ENCODE measurements at places on chromosomes 6 and 20. TPM values are rescaled to one million over a fixed set of nuclear protein-coding genes. Genes with fewer than 3 reads are reported as not detected.

GRCh38 chr6:36160147-36160760, 29.9 kb downstream of the MAPK13 start:
- no peak for DNase-seq
- H3K27me3 ChIP-seq, result no peaks in the 10 kb centered on the region
- H3K36me3 ChIP-seq, result peaks cover 5% of the 10 kb centered on the region
- H3K27ac ChIP-seq, result no peak overlapping the region
- no peaks in the 10 kb centered on the region for H3K4me1 ChIP-seq

CRYBG1 gene
- total RNA-seq, result 41.1 TPM

DNA sequence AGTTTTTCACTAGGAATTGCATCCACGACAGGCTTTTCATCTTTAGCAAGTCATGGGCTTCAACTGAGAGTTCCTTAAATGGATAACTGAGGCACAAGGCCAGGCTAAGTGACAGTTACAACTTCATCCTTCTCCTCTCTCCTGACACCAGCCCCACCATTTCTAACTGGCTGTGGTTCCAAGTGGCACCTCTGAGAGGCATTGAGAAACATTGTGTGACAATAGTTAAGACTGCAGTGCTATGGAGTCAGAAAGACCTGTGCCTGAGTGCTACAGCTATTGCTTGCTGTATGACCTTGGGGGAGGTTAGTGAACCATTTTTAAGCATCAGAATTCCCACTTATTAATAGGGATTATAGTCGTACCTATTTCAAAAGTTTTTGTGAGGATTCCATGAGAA, 26.2 kb upstream of the MLIP start:
- H3K4me1 ChIP-seq, result no peaks in the 10 kb centered on the region
- peaks cover 2% of the 10 kb centered on the region for H3K27me3 ChIP-seq
- no peak for DNase-seq
- no peak overlapping the region for H3K4me3 ChIP-seq
- H3K27ac ChIP-seq, result no peak overlapping the region

DNA sequence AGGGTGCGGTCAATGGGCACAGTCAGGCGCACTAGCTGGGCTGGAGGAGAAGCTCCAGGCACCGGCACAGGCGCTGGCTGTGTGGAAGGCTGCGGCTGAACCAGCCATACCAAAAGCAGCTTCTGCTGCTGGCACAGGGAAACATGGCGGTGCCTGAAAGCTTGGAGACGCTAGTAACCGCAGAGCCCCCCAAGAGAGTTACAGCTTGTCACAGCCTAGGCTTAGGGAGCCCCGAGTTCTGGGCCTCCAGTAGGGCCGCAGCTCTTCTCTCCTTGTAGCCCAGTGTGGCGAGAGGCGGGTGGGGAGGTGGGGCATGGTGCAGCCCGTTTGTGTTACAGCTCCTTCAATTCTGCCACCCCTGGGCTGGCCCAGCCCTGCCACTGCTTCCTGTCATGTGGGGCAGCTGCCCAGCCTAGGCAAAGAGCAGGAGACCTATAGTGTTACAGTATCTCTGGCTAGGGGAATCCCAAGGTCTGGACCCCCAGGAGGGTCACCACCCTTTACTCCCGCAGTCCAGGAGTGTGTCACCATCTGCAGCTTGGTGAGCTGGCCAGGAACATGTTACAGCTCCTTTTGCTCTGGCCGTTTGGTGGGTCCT, 58.6 kb upstream of the MANEA start:
- H3K4me3 ChIP-seq, result no peak overlapping the region
- H3K27me3 ChIP-seq, result no peaks in the 10 kb centered on the region
- H3K27ac ChIP-seq, result no peak overlapping the region
- DNase-seq, result no peak

- no peaks in the 10 kb centered on the region for H3K27me3 ChIP-seq
- H3K36me3 ChIP-seq, result peaks cover 4% of the 10 kb centered on the region
- no peak overlapping the region for H3K27ac ChIP-seq
- no peak for DNase-seq
Measured at GRCh38 chr20:3572151-3572550, 91.0 kb downstream of the GFRA4 start.

DNA sequence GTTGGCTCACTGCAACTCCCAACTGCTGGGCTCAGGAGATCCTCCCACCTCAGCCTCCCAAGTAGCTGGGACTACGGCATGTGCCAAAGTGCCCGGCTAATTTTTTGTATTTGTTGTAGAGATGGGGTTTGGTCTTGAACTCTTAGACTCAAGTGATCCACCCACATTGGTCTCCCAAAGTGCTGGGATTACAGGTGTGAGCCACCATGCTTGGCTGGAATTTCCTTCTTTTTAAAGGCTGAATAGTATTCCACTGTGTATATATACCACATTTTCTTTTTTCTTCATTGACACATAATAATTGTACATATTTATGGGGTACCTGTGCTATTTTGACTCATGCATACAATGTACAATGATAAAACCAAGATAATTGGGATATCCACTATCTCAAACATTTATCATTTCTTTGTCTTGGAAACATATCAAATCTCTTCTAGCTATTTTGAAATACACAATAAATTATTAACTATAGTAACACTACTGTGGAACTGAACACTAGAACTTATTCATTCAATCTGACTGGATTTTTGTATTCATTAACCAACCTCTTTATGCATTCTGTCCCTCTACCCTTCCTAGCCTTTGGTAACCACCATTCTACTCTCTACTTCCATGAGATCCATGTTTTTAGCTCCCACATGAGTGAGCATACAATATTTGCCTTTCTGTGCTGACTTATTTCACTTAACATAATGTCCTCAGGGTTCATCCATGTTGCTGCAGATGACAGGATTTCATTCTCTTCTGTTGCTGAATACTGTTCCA, 7.8 kb downstream of the MDC1 start:
- no peaks in the 10 kb centered on the region for H3K27me3 ChIP-seq
- H3K36me3 ChIP-seq, result peaks cover 66% of the 10 kb centered on the region
- no peak overlapping the region for H3K4me3 ChIP-seq
- H3K4me1 ChIP-seq, result peaks cover 39% of the 10 kb centered on the region
- DNase-seq, result no peak
- H3K27ac ChIP-seq, result no peak overlapping the region

DNA sequence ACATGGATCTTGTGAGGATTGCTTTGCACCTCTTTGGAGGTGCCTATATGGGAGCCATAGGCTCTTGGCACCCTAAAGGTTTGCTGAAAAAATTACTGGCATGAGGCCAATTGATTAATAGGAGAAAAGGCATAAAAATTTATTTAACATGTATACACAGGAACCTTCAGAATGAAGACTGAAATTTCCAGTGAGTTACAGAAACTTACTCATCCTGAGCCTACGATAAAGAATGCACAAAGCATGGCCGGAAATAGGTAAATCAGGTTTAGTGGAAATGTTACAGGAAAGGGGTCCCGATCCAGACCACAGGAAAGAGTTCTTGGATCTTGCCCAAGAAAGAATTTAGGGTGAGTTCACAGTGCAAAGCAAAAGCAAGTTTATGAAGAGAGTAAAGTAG, 625.3 kb downstream of the MMUT start:
- H3K4me3 ChIP-seq, result no peak overlapping the region
- H3K4me1 ChIP-seq, result no peaks in the 10 kb centered on the region
- no peaks in the 10 kb centered on the region for H3K36me3 ChIP-seq

DNA sequence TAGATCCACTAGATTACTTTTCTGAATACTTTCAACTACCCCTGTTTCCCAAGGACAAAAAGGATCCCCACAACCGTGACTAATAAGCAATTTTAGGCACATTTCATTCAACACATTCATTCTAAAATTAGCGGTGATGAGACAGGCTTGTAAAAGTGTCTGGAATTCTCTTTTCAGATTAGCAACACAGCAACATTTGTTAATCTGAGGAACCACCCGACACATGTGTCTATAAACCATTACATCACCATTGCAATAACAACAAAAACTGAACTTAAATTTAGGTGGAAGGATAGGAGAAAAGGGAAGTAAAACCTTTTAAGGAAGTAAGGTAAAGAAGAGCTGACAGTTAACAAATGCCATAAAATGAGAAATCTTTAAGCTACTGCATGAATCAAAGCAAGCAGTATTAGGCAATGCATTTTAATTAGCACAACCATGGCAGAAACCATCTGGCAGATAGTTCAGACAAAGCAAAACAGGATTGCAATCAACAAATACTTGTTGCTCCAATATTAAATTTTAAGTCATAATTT, 49.1 kb downstream of the MAP3K7 start:
- H3K27ac ChIP-seq, result no peak overlapping the region
- peaks cover 26% of the 10 kb centered on the region for H3K36me3 ChIP-seq
- H3K4me3 ChIP-seq, result no peak overlapping the region
- H3K27me3 ChIP-seq, result no peaks in the 10 kb centered on the region
- peaks cover 25% of the 10 kb centered on the region for H3K4me1 ChIP-seq

DNA sequence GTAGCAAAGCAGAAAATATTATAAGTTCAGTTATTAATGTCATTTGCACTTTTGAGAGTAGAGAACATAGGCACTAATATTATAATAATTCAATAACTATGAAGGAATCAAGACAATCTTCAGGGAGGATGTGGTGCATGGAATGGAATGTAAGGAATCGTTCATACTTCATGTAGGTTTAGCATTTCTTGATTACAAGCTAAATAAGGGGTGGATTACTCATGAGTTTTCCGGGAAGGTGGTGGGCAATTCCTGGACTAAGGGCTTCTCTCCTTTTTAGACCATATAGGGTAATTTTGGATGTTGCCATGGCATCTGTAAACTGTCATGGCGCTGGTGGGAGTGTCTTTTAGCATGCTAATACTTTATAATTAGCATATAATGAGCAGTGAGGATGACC, 9.1 kb upstream of the BTNL2 start:
- H3K4me1 ChIP-seq, result peaks cover 6% of the 10 kb centered on the region
- H3K36me3 ChIP-seq, result no peaks in the 10 kb centered on the region
- no peak overlapping the region for H3K27ac ChIP-seq
- H3K4me3 ChIP-seq, result no peak overlapping the region

GRCh38 chr20:61203320-61203719, 48.7 kb upstream of the CDH4 start:
- no peak overlapping the region for H3K27ac ChIP-seq
- H3K27me3 ChIP-seq, result no peaks in the 10 kb centered on the region
- no peak overlapping the region for H3K4me3 ChIP-seq
- no peak for DNase-seq

VWA7 gene
- total RNA-seq, result 5.4 TPM

DNA sequence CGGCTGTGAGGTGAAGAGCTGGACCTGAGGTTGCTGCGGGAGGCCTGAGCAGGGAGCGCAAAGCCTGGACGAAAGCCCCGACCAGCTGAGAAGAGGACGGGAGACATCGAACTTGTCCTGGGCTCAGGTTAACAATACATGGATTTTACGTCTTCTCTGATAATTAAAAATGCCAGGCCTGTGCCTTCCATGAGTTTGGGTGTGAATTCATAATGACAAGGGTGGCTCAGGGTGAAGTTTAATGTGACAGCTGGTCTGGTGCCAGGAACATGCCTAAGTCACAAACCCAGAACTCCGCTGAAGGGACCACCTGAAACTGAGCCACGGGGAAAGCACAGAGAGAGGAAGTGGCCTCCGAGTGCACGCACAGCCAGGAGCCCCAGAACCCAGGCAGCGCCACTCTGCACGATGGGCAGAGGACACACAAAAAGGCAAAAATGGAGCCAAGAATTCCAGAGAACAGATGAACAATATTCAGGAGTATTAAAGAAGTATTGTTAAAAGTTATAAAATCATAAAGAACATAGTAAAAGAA, 150.1 kb upstream of the RPS6KA2 start:
- H3K4me3 ChIP-seq, result no peak overlapping the region
- no peak for DNase-seq
- H3K27me3 ChIP-seq, result no peaks in the 10 kb centered on the region
- H3K36me3 ChIP-seq, result no peaks in the 10 kb centered on the region
- no peaks in the 10 kb centered on the region for H3K4me1 ChIP-seq

- no peaks in the 10 kb centered on the region for H3K4me1 ChIP-seq
- H3K27ac ChIP-seq, result no peak overlapping the region
- peaks cover 25% of the 10 kb centered on the region for H3K27me3 ChIP-seq
- no peaks in the 10 kb centered on the region for H3K36me3 ChIP-seq
- no peak overlapping the region for H3K4me3 ChIP-seq
Measured at GRCh38 chr20:46433051-46433450, 26.6 kb upstream of the ELMO2 start.

GRCh38 chr6:2448826-2449571, 203.6 kb upstream of the GMDS start:
- peak; percentile 16 for DNase-seq
- no peaks in the 10 kb centered on the region for H3K36me3 ChIP-seq
- H3K4me3 ChIP-seq, result no peak overlapping the region

DNA sequence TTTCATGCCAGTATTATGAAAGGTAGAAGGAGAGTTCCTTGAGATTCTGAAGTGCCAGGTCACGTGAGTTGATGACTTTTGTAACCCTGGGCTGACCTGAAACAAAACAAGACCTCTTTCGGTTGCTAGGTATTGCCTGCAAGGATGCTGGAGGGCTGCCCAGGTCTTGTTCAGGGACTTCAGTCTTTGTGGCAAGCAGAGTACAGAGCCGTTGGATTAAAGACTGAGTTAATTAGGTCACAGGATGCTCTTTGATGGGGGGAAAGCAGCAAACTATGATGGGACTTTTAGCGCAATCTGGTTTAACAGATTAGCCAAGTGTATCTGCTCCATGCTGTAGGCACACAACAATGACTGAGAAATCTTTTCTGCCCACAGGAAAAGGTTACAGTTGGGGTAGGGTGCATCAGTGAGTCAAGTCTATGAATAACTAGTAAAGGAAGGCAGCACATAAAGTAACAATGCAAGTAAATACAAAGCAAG, 12.8 kb upstream of the ELOVL5 start:
- DNase-seq, result peak; percentile 64
- H3K27ac ChIP-seq, result peak overlapping the region; percentile 99
- no peak overlapping the region for H3K4me3 ChIP-seq
- H3K36me3 ChIP-seq, result no peaks in the 10 kb centered on the region
